Activated CD4-positive, alpha-beta T cell treated with anti-CD3 and anti-CD28 coated beads, Interleukin-2, amount 10 ng/mL, durations not matched to agents 24 days and 14 days (primary cell): ENCODE measurements at places on chromosomes 7 and 10. TPM values are rescaled to one million over a fixed set of nuclear protein-coding genes. Genes with fewer than 3 reads are reported as not detected.
A peak's percentile ranks its signal among the peaks of the same experiment; 100 is the strongest.

DNA sequence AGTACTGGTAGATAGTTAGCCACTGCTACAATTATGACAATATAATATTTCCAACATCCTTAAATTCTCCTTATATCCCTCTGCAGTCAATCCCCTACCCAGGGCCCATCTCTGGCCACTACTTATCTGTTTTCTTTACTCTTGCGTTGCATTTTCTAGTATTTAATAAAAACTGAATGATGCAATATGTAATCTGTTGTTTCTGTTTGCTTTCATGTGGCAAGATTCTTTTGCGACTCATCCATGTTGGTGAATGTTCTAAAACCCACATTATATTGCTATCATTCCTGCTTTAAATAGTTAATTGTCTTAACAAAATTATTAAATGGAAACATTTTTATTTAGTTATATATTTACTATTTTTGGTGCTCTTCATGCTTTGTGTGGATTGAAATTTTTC lies 338.5 kb downstream of the MDFIC start:
- DNase-seq, result no peak

- no peak for DNase-seq
Measured at GRCh38 chr10:44757551-44758205, 153.5 kb upstream of the TMEM72 start.

- no peak for DNase-seq
Measured at GRCh38 chr10:118816471-118817168, 61.9 kb upstream of the CACUL1 start.

DNA sequence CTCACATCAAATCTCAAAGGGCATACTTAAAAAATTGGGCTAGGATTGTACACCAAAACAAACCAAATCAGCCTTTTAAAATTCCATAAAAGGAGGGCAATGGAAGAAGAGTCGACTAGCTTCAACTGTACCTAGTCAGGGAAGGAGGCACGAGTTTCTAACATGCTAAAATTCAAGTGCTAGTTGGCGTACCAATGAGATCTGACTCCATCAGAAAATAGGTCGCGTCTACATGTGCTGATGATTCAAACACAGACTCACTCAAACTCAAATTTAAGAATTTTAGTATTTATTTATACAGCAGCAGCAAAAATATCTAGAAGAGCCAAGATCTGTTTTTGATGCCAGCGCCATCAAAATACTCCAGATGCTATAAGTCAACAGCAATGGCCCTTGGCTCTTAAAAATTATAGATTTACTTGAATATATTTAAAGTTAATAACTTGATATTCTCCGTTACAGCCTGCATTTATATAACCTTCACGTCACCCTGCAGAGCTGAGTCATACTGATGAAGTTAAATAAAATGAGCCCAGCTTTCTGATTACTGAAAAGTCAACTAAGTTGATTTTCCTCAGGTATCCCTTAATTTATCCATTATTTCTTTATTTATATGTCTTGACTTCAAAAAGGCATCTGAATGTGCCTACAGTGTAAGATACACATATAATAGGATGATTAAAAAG lies 302.1 kb upstream of the IMMP2L start:
- DNase-seq, result no peak

The GIMAP5 gene
- 44.4 and 50.9 TPM in 2 replicates for total RNA-seq

DNA sequence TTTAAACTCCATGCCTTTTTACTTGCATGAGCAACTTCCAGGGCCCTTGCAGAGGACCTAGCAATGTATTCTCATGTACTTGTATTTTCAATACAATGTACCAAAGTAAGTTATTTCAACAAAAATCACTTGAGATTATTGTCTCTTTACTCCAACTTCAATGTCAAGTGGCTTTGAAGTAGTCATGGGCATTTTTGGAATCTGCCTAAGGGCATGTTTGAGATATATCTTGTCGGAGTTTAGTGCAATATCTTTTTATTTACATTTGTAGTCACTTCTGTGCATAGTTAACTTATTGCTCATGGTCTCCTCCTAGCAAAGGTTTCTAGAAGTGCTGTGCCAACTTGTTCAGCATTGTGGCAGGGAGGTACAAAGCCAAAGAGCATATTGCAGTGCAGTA lies 508.7 kb upstream of the SEMA3D start:
- no peak for DNase-seq

- no peak for DNase-seq
Measured at GRCh38 chr7:51340029-51340838, 23.6 kb upstream of the COBL start.

DNA sequence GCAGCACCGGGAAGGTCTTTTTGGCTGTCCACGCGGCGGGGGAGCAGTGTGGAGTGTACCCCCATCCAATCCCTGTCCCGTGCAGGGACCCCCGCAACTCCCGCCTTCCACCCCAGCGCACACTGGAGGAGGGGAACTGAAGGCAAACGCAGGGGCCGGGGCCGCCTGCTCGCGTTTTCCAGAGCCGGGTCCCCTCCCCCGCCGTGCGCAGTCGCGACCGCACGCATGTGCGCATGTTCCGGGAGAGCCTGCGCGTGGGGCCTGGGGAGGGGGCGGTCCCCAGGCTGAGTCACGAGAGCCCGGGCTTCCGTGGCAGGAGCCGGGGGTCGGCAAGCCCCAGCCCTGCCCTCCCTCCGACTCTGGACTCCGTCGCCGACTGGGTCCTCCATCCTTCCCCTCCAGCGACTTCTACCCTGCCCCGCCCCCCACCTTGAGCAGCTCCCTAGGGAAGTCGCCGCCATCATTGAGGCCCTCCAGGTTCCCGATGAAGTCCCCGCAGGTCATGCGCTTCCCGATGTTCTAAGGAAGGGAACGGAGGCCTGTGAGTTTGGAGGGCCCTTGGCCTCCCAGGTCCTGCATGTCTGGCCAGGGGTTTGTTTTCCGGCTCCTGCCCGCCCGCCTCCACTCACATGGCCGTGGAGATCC lies 8.0 kb downstream of the PSD start:
- peak; percentile 92 for DNase-seq

DNA sequence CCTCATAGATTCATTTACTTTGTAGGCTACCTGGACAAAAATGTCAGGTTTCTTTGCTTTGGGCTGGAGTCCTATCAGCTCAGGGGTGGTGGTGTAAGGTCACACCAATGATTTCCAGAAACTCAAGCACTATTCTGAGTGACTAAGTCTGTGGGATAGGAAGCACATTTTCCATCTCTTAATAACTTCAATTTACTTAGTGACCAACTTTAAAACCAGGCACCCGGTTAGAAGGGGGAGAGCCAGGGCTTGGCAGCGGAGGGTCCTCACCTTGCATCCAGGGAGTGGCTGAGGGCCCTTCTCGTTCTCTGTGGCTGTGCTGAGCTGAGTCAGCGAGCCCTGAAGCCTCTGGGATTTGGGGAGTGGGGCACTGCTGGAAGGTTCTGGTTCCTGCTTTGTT lies 6.7 kb downstream of the CHST3 start:
- DNase-seq, result no peak

DNA sequence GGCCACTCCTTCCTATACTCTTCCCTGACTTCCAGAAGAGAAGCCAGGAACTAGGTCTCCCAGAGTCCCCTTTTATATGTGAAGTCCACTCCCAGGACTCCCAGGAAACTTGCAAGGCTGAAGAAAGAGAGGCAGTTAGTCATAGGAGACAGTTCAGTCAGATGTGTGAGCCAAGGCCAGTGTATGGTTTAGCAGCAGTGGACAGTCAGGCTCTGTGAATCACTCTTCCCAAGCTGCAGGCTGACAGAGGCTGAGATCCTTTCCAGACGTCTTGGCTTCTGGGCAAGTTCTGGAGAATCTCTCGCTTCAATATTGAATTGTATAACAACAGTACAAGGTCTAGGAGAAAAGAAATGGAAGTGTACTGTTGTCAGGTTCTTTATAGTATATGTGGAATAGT lies 26.9 kb downstream of the BLVRA start:
- DNase-seq, result no peak

DNA sequence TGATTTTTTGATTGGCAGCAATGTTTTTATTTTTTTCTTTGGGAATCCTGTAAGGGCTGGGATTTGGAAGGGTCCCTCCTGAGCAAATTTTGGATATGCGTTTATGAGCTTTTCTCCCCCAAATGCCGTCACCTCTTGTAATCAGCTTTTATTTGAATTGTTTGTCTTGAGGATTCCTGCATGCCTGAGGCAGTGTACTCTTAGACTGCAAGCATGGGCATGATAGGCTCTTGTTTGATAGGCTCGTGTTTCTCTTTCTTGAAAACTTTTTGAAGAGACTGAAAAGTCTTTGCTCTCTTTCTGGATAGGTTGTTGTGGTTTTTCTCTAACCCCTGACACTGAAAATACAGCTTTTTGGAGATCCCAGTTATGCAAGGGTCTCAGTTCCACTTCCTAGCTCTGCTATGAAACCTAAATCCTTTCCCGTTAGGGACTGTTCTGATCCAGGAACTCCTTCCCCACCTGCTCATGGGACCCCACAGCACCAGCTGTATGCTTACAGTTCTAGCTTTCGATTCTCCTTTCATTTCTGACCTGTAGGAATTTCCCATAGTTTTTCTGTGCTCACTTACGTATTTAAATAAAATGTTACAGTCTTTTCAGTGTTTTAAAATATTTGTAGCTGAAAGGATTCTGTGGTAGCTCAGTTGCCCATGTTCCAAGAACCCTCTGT lies 17.2 kb downstream of the TSPAN13 start:
- no peak for DNase-seq

GRCh38 chr10:11242443-11243387 lies 225.0 kb downstream of the CELF2 start:
- no peak for DNase-seq

- no peak for DNase-seq
Measured at GRCh38 chr10:116151076-116151475, 121.9 kb downstream of the GFRA1 start.

DNA sequence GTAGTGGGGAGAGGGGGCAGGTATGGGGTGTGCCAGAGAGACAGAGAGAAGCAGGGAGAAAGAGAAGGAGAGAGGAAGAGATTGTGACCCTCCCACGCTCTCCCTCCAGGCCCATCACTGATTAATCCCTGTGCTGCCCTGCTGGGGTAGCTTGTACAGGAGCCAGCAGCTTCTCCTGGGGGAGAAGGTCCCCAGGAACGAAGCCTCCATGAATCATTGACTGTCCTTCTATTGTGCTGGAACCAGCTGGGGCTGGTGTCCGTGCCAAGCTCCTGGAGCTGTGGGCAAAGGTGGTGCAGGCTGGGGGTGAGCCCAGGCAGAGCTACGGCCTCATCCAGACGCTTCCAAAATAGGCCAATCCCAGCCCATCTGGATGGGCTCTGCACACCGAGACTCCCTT lies 20.9 kb downstream of the AQP1 start:
- peak; percentile 33 for DNase-seq

The OR2A1 gene
- total RNA-seq, result not detected in 2 replicates

The GPR26 gene
- not detected in 2 replicates for total RNA-seq

GRCh38 chr7:115300231-115300870 lies 378.5 kb downstream of the MDFIC start:
- no peak for DNase-seq

- DNase-seq, result no peak
Measured at GRCh38 chr7:34031156-34031555, 125.8 kb downstream of the BMPER start.

The C10orf53 gene
- not detected in 2 replicates for total RNA-seq

The JAKMIP3 gene
- total RNA-seq, result 1.2 and 1.3 TPM in 2 replicates

DNA sequence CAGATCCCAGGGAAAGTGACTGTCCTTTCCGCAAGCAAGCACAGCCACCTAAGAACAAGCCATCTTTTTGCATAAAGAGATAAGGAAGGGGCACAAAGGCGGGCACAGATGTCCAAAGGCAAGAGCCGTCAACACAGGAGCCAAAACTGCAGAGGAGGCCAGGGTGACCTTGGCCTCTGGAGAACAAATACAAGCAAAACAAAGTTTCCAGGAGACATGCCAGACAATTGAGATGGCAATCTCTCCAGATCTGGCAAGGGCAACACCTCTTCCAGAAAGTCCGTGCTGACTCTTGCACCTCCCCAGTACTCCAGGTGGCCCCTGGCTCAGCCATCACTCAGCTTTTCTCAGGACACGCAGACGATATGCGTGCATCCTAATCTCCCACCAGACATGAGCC lies 58.2 kb downstream of the TEX36 start:
- DNase-seq, result no peak

GRCh38 chr10:119541459-119542356 lies 811 bp downstream of the RGS10 start:
- DNase-seq, result peak; percentile 90

- DNase-seq, result no peak
Measured at GRCh38 chr7:74092964-74093471, 9.4 kb downstream of the LIMK1 start.

GRCh38 chr7:139619367-139619657 lies 95.8 kb downstream of the CLEC2L start:
- DNase-seq, result no peak

The SSC4D gene
- total RNA-seq, result 0.77 and 0.80 TPM in 2 replicates

The HKDC1 gene
- total RNA-seq, result 0.07 and 0.09 TPM in 2 replicates

- DNase-seq, result no peak
Measured at GRCh38 chr10:122368502-122369254, 5.8 kb upstream of the PLEKHA1 start.

The SHTN1 gene
- total RNA-seq, result 0.05 and 0.07 TPM in 2 replicates

The PAPOLB gene
- not detected in 2 replicates for total RNA-seq

GRCh38 chr7:553636-554111 lies 34.0 kb upstream of the PDGFA start:
- DNase-seq, result no peak

DNA sequence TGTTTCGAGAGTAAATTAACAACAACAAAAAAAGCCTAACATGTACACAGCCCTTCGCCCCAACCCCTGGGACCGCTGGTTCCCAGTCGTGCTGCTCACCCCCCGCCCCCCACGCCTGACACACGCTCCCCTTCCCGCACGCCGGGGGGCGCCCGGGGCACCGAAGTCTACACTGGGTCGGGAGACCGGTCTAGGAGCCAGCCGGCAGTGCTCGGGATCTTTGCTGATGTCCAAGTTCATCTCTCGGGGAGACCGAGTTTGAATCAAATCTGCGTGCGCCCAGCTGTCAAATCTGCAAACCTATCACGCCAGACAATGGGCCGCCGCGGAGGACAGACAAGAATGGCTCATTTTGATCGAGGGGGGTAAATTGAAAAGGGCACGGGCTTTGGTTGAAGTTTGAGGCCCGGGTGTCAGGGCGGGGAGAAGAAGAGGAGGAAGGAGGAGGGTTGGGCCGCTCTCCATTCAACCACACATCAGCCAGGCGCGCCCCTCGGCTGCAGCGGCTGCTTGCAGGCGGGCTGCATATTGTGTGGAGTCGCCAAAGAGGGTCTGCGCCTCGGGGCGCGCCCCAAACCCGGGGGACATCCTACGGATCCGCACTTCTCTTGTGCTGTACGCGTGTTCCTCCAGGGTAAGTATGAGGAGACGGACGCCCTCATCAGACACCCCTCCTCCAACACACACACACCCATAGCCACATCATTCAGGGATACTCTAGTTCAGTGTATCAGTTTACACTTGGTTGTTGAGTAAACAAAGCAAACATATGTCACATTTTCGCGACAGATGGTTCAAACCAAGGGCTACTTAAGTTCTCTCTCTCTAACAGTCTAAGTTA lies 1.3 kb upstream of the GFRA1 start:
- DNase-seq, result no peak

DNA sequence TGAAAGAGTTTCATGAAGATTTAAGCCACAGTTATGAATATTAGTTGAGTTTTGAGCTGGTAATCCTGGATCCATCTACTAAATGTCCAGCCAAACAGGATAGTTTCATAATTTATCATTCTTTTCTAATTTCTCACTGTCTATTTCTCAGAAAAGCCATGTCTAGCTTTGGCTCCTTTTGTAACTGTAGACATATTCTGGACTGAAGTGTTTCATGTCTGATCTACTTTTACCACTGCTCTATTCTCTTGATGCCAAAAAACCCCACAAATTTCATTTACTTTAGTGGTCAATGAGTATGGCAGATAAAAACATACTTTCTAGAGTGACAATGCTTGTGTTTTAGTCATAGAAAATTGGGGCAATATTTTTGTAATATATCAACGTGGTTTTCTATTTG lies 61.2 kb downstream of the ICA1 start:
- no peak for DNase-seq

The ASAH2 gene
- 4.6 and 5.2 TPM in 2 replicates for total RNA-seq
